ENCODE measurements at places on chromosomes 5 and 9.

DNA sequence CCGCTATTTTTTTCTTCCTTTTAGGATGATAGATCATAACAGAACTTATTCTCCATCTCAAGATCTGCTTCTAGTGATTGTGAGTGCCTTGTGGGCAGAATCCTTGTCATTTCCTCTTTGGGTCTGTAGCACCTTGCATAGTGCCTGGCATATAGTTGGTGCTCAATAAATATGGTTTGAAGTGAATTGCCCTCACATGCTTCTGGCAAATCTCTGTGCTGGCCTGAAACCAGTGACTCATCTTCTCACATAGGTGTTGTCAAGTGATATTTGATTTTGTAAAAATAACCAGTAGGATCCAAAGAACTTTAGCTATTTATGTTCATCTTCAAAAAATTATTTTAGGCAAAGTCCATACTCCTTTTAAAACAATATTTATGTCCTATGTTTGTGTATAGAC lies 86.7 kb downstream of the GABRG2 start:
- DNase-seq, result no peak

- no peak for DNase-seq
Observed at GRCh38 chr9:128124451-128124850, 3.1 kb downstream of the PTGES2 start.

- no peak for DNase-seq
Observed at GRCh38 chr9:121765021-121765950, 113.9 kb downstream of the DAB2IP start.

- no peak for DNase-seq
Observed at GRCh38 chr9:130630506-130631330, 33.7 kb upstream of the PRDM12 start.

GRCh38 chr5:135489466-135490244 lies 37.5 kb upstream of the TIFAB start:
- DNase-seq, result no peak

DNA sequence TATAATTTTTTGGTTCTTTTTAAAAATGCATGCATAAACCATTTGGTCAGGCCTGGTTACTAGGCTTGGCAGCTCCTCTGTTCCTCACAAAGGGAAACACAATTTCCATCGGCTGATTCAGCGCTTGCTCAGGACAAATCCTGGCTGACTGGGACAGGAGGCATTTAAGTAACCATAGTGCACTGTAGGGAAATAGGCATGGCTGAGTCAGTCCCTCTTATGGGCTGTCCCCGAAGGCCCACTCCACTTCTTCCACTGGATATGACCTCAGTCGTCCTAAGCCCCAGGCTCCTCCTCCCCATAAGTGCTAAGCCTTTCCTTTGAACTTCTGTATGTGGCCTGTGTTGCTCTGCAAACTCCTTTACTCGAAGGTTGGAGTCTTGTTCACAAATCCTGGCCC lies 71.2 kb upstream of the GLIS3 start:
- no peak for DNase-seq

Measured in activated B cell treated with CpG ODN at 0.5 μM for 24 hours (primary cell).